Stimulated activated CD8-positive, alpha-beta memory T cell treated with anti-CD3 and anti-CD28 coated beads, Interleukin-15, amount 100 ng/mL, for 4 hours (primary cell): ENCODE measurements at places on chromosomes 13 and 19.

DNA sequence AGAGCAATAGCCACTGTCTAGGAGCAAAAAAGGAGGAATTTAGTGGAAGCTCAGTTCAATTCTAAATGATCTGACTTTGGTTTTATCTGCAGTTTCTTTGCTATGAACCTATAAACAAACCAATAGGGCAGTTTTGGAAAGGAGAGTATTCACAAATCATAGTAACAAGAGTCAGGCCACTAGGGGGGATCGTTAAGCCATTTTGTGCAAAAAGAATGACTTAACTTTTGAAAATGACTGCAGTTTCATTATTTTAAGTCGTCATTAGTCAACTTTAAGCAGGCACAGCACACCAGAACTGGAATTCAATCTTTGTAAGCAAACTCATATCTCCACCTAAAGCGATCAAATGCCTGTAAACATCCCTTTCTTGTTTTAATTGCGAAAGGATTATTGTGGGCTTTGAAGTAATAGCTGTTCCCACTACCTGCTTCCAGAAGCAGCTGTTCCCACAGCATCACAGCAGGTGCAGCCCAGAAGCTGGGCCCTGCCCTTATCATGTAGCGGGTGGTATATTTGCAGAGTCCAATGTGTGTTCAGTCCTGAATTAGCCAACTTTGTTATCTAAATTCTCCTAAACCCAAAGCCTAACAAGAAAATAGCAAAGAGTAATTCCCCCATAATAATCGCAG is 51.5 kb downstream of the SOX21 start:
- no peak for DNase-seq

GRCh38 chr19:5615756-5616327 is 6.7 kb downstream of the SAFB2 start:
- DNase-seq, result no peak

DNA sequence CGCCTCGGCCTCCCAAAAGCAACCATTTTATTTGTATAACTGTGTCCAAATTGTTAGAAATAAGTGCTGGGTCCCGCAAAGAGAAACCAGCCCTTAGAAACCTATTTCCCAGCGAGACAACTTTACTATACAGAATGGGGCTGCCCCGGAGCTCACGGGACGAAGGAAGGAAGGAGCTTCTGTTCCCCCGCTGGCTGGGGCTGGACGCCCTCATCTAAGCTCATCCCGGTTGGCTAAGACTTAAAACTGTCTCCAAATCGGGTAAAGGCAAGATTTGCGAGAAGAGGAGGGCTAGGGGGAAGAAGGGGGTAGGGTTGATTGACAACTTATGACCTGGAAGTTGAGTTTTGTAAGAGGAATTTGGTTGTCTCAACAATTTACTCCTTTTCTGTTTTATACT is 12.3 kb upstream of the BSG start:
- DNase-seq, result no peak

GRCh38 chr13:29914581-29914980 is 64.2 kb upstream of the UBL3 start:
- no peak for DNase-seq

GRCh38 chr13:70874636-70875035 is 766.4 kb upstream of the KLHL1 start:
- DNase-seq, result no peak

GRCh38 chr13:48876289-48876688 is 99.4 kb upstream of the FNDC3A start:
- no peak for DNase-seq

GRCh38 chr13:39283072-39283471 is 244.8 kb downstream of the NHLRC3 start:
- DNase-seq, result no peak

DNA sequence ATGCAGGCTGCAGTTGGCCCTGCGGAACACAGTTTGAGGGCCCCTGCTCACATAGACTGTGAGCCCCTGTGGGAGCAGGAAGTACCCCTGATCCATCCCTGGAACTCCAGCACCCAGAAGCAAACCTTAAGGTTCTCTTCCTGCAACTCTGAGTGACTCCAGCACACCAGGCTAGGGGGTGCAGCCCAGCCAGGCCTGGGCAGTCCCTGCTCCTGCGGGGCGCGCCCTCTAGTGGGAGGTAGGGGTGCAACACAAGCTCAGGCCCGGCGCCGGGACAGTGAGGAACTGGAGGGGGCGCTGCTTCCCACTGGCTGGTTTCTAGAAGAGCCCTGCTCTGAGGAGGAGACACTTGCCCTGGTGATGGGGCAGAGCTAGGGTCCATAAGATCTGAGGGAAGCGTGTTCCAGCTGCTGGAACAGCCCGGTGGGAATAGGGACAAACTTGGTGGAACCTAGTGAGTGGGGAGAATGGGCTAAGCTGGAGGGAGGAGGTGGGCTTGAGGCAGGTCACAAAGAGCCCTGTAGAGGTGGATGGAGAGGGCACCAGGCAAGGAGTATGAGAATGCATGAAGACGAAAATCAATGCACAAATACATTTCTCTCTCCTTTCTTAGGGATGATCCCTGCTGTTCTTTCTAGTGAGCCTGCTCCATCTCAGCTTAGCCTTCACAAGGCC is 5.0 kb downstream of the ZSCAN5A start:
- no peak for DNase-seq

DNA sequence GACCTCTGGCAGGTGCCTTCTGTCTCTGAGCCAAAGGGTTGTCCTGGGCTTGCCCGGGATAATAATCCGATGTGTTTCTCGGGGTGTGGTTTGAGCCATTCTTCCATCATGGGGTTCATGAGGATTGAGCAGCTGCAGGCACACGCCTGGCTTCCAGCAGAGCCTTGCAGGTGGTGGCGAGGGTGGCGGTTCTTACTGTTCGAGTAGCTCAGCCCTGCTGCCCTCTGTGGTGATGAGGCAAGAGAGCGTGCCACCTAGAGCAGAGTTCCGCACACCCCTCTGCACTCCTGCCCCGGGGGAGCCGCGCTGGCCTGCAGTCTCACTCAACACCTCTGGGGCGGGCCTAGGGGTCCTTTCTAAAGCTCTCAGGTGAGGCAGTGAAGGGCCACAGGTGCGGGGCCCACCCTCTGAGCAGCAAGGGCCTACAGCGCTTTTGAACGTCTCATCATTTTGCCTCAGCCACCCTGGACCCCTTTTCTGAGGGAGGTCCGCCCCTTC is 3.8 kb downstream of the SCN1B start:
- DNase-seq, result no peak

DNA sequence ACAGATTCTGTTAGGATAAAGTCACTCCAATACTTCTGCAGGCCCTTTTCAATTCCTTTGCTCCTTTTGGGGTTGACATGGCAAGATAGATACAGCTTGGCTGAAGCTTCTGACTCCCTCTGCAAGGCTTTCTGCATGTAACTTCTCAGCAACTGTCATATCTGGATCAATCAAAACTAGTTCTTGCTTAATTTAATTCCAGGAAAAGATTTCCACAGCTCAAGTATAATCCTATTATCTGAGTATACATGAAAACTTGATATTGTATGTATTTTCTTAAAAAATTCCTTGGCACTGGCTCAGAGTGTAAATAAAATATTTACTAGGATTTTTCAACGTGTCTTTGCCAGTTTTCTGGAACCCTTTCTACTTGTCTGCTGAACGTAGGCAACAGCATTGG is 109.6 kb downstream of the STARD13 start:
- DNase-seq, result no peak

- DNase-seq, result no peak
Observed at GRCh38 chr19:19214892-19215291, 3.1 kb downstream of the NCAN start.

- DNase-seq, result no peak
Observed at GRCh38 chr19:9848762-9849161, 13.6 kb downstream of the PIN1 start.

- DNase-seq, result no peak
Observed at GRCh38 chr13:82196087-82196486, 1686.2 kb downstream of the SLITRK1 start.

DNA sequence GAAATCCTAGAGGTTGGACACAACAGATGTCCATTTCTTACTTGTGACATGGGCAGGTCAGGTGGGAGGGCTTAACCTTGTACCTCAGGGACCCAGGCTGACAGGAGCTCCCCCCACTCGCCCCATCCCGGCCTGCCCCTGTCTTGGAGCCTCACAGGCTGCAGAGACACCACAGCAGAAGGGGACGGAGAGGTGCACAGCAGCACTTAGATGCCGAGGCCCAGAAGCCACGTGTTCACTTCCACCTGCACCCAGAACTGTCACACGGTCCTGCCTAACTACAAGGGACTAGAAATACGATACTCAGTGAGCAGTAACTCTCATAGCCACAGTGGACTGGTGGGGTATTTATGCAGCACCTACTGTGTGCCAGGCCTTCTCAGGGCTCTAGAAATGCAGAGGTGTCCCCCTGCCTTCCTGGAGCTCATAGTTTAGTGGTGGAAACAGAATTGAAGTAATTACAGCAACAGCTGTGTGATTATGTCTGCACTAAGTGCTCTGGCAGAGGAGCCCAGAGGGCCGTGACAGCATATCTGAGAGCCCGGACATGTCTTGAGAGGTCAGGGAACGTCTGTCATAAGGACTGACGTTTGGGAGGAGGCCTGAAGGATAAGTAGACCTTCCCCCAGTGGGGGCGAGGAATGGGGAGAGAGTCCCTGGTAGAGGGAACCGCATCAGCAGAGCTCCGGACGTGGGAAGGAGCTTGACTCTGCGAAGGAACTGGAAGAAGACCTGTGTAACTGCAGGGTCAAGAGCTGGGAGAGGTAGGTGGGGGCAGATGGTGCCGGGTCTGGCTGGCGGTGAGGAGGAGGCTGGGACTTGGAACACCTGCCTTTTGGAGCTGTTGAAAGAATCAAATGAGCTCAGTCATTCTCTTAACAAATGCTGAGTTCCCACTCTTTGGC is 130.0 kb downstream of the SIPA1L3 start:
- DNase-seq, result no peak

- no peak for DNase-seq
Observed at GRCh38 chr19:49472936-49473335, 1.1 kb upstream of the FLT3LG start.

DNA sequence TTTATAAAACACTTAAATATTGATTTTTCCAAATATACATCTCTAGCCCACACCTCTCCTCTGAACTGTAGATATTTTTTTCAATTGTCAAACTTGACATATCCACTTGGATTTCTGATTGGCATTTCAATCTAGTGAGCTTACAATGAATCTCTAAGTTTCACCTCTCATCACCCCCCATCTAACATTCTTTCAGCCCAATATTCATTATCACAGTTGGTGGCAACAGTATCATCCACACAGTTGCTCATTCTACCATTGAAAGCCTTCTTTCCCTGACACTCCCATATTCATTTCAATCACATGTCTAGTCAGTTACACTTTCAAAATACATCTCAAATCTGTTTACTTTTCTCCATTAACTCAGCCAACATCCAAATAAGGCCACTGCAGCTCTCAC is 385.2 kb downstream of the PCDH20 start:
- no peak for DNase-seq

GRCh38 chr13:61187471-61187870 is 228.2 kb downstream of the PCDH20 start:
- no peak for DNase-seq

DNA sequence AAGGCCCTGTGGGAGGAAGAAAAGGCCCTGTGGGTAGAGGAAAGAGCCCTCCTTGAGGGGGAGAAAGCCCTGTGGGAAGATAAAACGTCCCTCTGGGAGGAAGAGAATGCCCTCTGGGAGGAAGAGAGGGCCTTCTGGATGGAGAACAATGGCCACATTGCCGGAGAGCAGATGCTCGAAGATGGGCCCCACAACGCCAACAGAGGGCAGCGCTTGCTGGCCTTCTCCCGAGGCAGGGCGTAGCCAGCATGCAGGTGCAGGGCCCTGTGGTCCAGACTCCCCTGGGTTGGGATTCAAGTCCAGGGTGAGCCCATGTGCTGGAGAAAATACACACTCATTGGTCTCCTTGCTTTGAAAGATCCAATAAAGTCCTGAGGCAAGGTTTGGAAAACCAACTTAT is 4.1 kb downstream of the CCDC70 start:
- DNase-seq, result no peak

DNA sequence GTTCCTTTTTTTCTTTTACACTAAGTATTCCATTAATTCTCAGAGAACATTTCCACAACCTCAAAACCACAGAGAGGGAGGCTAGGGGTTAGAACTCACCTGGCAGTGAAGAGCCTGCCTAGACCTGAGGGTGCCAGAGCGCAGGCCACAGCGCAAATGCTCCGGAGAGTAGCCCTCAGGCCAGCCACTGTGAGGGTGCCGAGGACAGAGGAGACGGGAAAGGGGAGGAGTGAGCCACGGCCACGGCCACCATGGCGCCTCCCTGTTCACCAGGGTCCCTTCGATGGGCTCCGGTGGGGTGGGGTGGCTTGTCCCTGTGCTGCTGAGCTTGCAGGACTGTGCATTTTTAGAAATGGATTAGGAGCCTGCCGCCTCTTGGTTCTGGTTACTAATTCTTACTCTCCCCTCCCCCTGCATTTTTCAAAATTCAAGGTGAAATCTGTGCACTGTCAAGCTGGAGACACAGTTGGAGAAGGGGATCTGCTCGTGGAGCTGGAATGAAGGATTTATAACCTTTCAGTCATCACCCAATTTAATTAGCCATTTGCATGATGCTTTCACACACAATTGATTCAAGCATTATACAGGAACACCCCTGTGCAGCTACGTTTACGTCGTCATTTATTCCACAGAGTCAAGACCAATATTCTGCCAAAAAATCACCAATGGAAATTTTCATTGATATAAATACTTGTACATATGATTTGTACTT is 58.8 kb downstream of the GGACT start:
- no peak for DNase-seq

- no peak for DNase-seq
Observed at GRCh38 chr13:53197424-53197823, 168.8 kb downstream of the OLFM4 start.

GRCh38 chr19:48147597-48148175 is 22.5 kb downstream of the LIG1 start:
- DNase-seq, result no peak

DNA sequence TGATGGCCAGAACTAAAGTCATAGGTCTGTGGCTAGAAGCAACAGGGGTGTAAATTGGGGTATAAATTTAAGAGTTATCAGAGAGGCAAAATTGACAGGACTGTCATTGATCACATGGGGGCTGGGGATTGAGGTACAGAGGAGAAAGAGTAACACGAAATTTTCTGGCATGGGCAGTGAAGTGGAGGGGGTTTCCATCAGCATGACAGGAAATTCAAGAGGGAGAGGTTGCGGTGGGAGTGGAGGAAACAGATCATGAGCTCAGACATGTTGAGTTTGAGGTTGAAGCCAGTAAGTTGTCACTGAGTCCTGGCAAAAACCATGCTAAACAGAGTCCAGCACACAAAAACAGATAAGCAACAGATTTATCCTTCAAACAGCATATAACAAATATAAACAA is 192.1 kb upstream of the TSC22D1 start:
- peak; percentile 25 for DNase-seq

GRCh38 chr19:6227936-6228325 is 51.8 kb downstream of the MLLT1 start:
- no peak for DNase-seq
